ENCODE measurements at places on chromosomes 4 and X. TPM values are rescaled to one million over a fixed set of nuclear protein-coding genes. Genes with fewer than 3 reads are reported as not detected.

- no peak for DNase-seq
Measured at GRCh38 chrX:69357317-69357716, 146.8 kb upstream of the NALF2 start.

DNA sequence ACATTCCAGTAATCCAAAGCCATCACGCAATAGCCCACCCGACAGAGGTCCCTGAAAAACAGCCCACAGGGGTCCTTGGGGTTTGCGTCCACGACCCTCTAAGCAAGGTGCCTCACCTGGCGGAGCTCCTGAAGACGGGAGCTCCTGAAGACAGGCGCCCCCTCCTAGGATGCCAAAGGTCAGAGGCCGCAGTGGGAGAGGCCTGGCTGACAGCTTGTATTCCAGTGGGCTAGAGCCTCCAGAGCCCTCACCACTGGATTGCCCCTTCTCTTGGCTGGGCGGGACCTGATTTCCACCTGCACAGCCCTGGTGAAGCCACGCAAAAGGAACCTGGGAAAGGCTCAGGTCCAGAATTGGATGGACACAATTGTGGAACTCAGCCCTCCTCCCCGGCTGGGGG lies 29.7 kb upstream of the WFS1 start:
- no peak for DNase-seq

- no peak for DNase-seq
Measured at GRCh38 chrX:74890676-74891430, 34.4 kb downstream of the NEXMIF start.

GLUD2 gene
- total RNA-seq = 0.68 TPM

BCORL1 gene
- total RNA-seq = 9.2 TPM

DUSP21 gene
- not detected for total RNA-seq

DNA sequence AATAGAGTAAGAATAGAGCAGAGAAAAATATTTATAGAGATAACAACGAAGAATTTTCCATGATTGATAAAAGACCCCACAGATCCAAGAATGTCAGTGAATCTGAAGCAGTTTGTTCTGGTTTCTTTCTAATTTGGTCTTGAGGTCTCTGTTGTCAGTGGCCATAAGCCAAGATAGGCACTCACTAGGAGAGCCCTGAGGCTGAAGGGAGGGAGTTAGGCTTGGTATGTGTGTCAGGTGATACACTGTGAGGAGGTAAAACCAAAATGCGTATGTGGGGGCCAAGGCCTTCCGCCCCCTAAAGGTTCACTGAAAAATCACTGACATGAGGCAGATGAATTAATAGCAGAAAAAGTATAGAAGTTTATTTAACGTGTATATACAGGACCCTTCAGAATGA lies 382.3 kb upstream of the HTR2C start:
- DNase-seq = no peak

ETNPPL gene
- total RNA-seq = not detected
